ENCODE measurements at places on chromosomes 3 and 15.
A peak's percentile ranks its signal among the peaks of the same experiment; 100 is the strongest.

- no peak for DNase-seq
Measured at GRCh38 chr3:169948559-169949448, 17.8 kb upstream of the SEC62 start.

DNA sequence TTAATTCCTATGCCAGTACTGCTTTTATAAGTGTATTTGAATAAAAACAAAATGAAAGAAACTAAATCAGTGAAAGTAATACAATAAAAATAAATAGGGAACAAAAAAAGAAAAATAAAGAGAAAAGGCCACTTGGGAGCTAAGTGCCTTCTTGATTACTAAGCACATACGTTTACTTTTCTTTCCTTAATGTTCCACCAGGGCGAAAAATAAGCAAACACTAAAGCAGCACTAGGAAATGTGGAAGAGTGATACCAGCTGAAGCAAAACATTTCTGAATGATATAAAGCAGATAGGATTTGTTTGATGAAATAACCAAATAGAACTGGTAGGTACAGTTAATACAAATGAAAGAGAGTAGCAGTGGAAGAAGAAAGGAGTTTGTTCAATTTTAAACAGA lies 132.8 kb upstream of the ZPLD1 start:
- peak; percentile 59 for DNase-seq

GRCh38 chr3:66348704-66349103 lies 127.9 kb downstream of the SLC25A26 start:
- DNase-seq = no peak

- DNase-seq = no peak
Measured at GRCh38 chr15:31237043-31237324, 89.7 kb upstream of the KLF13 start.

DNA sequence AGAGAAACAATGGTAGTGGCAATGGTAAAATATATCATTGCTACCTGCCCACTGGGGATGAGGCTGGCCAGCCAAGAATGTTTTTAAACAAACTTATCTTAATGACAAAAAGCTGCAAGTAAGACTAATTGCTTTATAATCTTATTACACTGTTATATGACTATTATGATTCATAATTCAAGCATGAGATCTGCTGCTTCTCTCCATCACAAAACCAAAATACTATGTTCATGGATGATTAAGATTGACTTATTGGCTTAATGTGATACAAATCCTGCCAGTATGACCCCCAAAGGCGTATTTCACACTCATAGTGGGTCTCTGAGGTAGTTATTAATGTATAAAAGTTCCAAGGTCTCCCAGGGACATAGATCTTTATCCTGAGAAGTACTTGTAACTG lies 52.6 kb downstream of the FBN1 start:
- DNase-seq = no peak

- no peak for DNase-seq
Measured at GRCh38 chr15:69859866-69860265, 237.9 kb downstream of the TLE3 start.

DNA sequence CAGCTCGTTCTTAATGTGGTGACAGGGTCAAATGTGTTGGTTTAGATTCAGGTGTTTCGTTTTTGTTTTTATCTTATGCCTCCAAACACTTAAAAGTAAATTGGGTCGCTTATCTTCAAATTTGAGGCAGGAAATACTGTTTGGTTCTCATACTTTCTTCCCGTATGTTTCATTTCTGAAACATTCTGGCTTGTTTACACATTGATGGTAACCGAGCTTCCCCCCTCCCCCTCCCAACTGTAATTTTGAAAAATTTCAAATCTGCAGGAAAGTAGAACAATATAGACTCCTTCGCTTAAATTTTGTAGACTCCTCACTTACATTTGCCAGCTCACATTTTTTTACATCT lies 64.9 kb downstream of the CMTM8 start:
- no peak for DNase-seq

GRCh38 chr3:147197739-147198138 lies 208.6 kb downstream of the ZIC4 start:
- DNase-seq = no peak

DNA sequence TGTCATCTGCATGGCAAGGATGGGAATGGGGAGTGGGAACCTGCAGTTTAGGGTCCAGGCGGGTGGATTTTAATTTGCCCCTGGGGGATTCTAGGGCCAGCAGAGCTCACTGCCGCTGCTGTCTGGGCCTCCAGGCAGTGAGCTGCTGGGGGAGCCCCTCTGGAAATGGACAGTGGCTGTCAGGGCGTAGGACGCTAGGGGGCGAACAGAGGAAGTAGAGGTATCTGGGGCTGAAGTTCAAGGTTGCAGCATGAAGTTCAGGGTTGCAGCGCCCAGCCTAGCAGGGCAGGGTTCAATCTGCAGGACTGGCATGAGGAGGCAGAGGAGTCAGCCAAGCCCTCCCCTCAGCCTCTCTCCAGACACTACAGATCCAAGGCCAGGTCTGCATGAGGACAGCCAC lies 49.5 kb downstream of the APBA2 start:
- peak; percentile 18 for DNase-seq

DNA sequence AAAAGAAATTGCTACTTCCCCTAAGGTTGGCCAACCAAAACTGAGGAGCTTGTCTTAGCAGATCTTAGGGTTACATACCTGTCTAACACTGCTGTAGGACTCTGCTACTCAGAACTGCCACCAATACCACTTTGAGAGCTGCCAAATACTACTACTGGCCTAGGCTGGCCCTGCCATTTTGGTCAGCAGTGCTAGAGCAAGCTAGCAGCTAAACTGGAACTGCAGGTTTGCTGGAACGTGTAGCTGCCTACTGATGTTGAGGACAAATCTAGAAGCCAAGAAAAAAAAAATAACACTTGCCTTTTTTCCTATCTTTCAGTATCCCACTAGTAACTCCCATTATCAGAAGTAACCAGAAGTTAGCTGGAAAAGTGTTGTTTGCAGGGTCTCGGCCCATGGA lies 387.4 kb downstream of the RBMS3 start:
- no peak for DNase-seq

DNA sequence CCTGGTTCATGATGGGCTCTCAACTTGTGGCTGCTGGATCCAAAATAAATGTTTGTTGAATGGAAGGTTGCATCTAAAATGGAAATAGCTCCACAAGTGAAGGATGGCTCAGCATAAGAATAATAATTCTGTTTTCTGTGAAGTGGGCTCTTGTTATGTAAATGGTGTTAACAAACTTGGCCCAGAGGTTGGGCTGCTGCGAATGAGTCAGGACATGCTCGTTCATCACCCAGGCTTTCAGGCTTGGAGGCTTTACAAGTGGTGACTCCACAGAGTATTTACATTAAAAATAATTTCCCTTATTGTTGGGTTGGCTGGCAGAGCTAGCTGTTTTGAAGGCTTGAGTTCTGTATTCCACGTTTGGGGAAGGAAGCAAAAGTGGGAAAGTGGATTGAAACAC lies 60.5 kb downstream of the ITGB5 start:
- no peak for DNase-seq

DNA sequence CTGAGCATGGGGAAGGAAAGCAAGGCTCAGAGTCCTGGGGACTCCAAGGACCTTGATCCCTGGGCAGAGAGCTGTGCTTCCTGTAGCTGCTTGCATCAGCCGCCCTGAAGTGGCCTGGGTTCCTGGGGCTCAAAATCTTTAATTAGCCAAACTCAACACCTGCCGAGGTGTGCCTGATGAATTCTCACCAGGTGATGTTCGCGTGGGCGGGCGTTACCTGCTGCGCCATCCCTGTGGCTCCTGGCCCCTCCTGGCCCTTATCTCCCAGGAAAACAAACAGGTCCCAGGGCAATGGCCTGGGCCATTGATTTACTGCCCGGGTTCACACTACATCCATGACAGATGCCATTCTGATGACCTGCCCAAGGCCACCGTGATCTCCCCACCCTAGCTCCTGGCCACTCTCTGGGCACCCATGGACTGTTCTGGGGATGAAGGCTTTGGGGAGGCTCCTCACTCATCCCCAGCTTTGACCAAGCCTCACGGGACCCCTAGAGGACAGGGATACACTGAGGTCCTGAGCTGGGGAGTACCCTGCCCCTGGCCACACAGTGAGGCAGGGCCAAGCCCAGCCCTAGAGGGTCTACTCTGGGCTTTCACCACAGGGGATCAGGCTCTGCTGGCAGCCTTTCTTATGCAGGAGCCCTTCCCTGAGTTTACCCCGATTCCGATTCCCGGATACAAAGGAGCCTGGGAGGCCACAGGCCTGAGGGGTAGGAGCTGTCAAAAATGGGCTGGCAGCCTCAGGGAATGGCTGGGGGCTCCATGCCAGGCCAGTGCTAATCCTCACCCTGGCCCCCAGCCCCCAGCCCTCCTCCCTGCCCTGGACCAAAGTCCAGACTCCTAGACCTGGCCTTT lies 5.7 kb downstream of the SLC38A3 start:
- DNase-seq = no peak

- DNase-seq = no peak
Measured at GRCh38 chr3:33167716-33168336, 50.8 kb downstream of the SUSD5 start.

DNA sequence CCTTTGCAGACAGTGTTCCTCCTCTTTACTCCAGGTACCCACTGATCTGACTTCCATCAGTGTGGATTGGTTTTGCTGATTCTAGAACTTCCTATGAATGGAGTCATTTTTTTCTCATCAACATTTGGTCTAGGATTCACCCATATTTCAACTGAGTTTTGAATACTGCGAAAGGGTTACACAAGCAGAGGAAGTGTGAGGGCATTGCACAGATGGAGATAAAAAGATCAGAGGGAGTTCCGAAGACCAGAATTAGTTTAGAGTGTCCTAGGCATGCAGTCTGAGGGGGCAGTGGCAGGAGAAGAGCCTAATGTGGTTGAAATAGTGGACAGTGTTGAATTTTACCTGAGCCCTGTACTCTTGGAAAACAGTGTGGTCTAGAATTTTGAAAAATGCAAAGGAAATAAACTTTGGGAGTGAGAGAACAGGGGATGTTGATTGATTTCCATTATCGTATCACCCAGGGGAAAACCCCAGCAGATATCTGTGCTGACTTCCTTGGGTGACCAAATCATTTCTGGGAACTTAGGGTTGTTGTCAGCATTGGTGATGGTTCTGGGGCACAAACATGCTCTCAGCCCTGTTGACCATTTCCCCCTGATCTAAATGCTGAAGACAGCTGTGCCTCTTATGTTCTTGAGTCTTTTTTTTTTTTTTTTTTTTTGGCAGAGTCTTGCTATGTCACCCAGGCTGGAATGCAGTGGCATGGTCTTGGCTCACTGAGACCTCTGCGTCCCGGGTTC lies 327.4 kb upstream of the LRRFIP2 start:
- DNase-seq = no peak

DNA sequence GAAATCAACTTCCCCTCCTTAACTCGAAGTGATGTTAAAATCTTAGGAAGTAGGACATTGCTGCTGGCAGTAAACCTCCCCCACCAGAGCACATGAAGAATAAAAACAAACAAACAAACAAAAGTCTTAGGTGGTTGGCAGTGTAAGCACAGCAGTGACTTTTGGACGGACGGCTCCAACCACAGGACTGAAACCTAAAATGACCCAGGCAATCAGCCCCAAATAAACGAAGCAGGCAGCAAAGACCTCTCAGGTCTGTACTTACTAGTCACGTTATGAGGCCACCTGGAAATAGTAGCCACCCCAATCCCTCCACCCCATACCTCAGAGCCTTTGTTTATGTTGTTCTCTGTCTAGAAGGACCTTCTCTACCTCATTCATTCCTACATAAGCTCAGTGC lies 33.5 kb upstream of the HES1 start:
- no peak for DNase-seq

DNA sequence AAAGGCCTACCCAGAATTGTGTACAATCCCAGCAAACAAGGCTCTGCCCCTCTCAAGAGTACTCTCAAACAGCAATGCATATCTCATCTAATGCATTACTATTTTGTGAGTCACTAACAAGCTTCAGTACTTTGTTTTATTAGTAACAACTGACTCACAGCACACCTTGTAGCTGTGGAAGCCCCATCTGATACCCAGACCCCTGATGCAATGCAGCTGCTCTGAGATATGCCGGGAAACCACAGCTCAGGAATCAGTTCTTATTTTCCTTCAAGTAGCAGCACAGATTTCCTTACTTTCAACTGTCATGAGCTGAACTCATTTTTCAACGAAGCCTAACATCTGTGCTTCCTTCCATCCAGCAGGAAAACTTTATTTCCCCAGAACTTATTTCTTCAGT lies 37.8 kb downstream of the CCNL1 start:
- DNase-seq = no peak

DNA sequence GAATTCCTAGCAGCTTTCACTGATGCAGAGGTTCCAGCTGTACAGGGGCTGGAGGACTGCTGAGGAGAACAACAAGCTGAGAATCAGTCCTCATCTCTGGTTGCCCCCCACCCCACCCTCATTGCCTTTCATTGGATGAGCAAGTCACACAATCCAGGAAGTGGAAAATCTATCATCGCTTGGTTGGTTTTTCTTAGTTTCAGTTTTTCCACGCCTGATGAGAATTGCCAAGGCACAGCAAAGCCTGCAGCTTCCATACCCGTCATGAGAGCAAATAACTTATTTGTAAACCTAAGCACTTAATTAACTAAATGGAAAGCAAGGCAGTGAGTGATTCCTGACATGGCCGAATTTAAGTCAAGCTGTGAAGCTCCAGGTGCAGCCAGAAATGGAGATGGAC lies 21.4 kb upstream of the LIPC start:
- no peak for DNase-seq

- no peak for DNase-seq
Measured at GRCh38 chr3:65338571-65338970, 650.8 kb upstream of the ADAMTS9 start.

- DNase-seq = no peak
Measured at GRCh38 chr3:101248736-101249135, 71.6 kb downstream of the IMPG2 start.

DNA sequence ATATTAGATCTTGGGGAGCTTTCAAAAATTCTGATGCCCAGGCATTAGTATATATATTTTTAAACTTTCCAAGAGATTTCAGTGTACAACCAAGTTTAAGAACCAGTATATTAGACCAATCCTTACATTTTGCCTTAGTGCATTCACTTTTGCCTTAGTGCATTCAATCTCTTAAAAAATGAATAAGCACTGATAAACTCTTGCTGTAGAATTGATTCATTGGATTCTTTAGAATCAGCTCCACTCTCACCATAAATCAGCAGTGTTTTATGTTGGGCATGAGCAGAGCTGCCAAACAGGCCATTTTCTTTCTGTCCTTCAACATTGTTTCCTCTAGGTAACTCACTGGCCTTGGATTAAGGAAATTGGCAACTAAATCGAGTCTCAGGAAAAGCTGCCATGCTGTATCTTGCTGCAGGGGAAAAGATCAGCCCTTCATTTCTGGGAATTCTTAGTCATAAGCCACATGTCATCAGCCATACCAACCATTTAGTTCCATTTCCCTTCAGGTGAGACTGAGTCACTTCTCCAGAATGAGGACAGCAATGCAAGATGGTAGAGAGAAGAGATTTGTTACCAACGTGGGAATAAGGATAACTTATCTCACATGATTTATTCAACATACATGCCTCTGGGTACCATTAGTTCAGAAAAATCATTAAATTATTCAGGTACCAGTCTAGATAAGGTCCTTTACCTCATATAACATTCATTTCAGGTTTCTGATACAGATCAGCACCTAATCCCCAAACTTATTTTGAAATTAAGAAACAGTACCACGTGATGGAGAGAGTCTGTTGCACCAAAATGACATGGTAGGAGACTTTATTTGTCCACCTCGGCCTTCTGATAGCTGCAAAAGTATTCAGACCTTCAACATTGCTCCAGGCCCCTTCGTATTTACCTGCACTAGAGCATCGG lies 192.5 kb downstream of the P3H2 start:
- no peak for DNase-seq

- no peak for DNase-seq
Measured at GRCh38 chr3:146110161-146110560, 50.8 kb downstream of the PLOD2 start.
